RPMI7951 (cell line): ENCODE measurements at places on chromosomes 4 and X.

DNA sequence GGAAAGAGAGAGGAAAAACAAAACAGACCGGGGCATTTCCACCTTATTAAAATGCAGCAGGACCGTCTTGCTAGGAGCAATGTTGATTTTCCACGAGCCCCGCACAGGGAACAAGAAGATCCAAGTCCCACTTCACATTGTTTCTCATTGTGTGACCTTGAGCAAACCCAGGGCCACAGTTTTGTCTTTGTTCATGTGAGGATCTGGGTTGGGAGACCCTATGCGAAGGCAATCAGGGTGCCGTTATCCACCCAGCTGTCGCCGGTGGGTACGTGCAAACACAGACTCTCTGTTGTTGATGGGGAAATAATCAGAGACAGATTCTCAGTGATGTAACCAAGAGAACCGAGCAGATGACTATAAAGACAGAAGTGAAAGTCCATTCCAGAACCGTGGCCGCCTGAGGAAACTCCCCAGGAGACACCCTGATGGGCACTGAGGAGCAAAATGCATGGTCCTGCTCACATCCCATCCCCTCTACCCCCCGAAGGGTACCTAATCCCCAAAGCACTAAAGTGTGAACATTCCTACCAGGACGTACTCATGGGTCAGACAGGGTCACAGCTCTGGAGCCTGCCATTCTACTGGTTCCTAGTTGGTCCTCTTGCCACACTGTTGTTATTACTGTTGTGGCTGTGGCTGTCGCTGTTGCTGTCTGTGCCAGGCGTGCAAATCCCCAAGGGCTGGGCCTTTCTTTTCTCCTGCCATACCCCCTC lies 102.7 kb upstream of the RBPJ start:
- peak; percentile 40 for DNase-seq

GRCh38 chr4:10366628-10367027 lies 90.6 kb downstream of the ZNF518B start:
- no peak for DNase-seq

- DNase-seq: peak; percentile 6
Observed at GRCh38 chrX:31603411-31604120, 531.7 kb upstream of the FTHL17 start.

- DNase-seq: no peak
Observed at GRCh38 chr4:78410676-78411075, 140.9 kb upstream of the ANXA3 start.

- no peak for DNase-seq
Observed at GRCh38 chr4:154364066-154364845, 127.3 kb downstream of the DCHS2 start.

- DNase-seq: no peak
Observed at GRCh38 chr4:112897543-112897942, 151.9 kb upstream of the ANK2 start.

GRCh38 chrX:13906093-13906492 lies 89.2 kb upstream of the GPM6B start:
- DNase-seq: peak; percentile 17

GRCh38 chr4:87232216-87232615 lies 11.8 kb upstream of the KLHL8 start:
- no peak for DNase-seq
